ENCODE measurements at places on chromosomes 12 and 14. TPM values are rescaled to one million over a fixed set of nuclear protein-coding genes. Genes with fewer than 3 reads are reported as not detected.

CYP27B1 gene
- total RNA-seq = 5.6 TPM

SLC25A47 gene
- total RNA-seq = 0.37 TPM

GRCh38 chr12:31021809-31022494 lies 51.7 kb upstream of the DDX11 start:
- no peak for DNase-seq

FGFR1OP2 gene
- 75.7 TPM for total RNA-seq

DNA sequence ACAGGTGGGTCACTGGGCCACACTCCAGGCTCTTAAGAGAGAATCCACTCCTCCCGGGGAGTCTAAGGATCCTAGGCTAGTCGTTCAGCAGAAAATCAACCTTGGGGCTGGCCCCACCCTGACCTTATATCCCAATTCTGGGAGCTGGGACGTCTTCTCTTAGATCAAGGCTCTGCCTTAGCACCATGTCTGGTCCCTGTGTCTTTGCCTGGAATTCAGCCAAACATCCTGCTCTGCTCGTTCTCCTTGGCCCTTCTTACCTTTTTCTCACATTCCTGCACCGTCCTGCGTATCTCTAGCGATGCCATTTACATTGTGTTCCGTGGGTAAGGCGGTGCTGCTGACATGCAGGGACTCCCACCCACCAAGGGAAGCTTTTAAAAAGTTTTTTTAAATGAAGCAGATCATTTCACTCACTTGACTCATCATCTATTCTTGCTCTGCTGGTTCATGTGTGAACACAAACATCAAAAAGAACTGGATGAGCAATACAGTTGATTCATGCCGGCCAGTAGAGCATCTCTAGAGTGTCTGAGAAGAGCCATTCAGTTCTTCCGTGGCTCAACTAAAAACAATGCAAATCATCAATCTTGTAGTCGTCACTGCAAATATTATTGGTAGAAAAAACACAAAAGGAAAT lies 50.2 kb downstream of the KCNK13 start:
- DNase-seq = no peak

GLIPR1L2 gene
- total RNA-seq = 0.79 TPM

- DNase-seq = no peak
These were observed 24.8 kb upstream of the GPR68 start for GRCh38 chr14:91269076-91269991.

DNA sequence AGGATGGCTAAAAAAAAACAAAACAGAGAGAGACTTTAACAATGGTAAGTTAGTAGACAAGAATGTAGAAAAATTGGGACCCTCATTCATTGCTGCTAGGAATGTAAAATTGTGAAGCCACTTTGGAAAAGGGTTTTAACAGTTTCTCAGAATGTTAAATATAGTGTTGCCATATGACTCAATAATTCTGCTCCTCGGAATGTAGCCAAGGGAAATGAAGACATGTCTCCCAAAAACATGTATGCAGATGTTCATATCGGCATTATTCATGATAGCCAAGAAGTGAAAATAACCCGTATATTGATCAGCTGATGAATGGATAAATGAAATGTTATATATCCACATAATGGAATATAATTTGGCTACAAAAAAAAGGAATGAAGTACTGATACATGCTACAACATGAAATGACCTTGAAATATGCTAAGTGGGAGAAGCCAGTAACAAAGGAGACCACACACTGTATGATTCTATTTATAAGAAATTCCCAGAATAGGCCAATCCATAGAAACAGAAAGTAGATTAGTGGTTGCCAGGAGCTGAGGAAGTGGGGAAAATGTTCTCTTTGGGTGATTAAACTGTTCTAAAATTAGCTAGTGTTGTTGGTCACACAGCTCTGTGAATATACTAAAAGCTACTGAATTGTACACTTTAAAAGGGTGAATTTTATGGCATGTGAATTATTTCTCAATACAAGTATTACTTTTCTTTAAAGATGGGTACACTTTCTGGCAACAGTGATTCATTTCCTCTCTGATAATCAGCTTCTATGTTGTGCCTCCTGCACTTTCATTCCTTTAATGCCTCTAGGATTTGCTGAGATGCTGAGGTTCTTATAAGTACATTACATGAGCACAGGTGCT lies 132.5 kb downstream of the DAAM1 start:
- DNase-seq = no peak

DNA sequence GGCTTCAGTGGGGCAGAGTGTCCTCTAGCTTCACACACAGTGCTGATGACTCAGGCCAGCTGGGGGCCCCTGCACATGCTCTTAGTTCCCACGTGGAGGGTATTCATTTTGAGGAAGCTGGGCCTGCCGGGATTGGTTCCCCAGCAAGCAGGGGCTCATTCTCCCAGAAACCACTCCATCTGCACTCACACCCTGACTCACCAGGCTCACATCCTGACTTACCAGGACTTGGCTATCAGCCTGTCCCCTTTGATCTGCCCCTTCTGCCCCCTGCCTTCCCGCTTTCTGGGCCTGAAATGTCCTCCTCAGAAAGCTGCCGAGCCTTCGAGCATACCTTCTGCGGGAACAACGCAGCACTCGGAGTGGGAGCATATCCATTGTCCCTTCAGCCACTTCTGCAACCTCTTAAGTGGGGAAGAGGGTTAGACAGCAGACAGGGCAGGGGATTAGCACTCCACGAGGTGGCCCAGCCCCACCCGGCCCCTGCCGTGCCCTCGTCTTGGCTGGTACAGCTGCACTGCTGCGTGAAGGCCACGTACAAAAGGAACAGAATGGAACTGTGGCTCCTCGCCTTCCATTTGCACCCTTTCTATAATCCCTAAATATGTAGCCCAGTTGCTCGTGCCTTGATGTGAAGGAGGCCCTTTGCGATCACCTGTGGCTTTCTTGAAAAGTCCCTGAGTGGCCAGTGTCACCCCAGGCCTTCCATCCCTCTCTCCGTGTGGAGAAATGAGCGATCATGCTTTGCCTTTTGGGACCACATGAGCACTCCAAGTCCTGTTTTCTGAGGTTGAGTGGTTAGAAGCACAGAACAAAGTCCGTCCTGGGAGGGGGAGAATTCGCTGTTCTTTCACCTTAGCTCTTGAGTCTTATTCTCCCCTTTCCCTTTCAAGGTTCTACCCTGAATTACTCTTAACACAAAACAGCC lies 26.1 kb downstream of the TPCN1 start:
- no peak for DNase-seq

GRCh38 chr14:24309538-24310264 lies at the start of gene LTB4R2:
TSS of gene LTB4R2 (plus strand) at chr14:24310140. CDS start at chr14:24310665, 525 bp downstream.
- no peak for DNase-seq

DNA sequence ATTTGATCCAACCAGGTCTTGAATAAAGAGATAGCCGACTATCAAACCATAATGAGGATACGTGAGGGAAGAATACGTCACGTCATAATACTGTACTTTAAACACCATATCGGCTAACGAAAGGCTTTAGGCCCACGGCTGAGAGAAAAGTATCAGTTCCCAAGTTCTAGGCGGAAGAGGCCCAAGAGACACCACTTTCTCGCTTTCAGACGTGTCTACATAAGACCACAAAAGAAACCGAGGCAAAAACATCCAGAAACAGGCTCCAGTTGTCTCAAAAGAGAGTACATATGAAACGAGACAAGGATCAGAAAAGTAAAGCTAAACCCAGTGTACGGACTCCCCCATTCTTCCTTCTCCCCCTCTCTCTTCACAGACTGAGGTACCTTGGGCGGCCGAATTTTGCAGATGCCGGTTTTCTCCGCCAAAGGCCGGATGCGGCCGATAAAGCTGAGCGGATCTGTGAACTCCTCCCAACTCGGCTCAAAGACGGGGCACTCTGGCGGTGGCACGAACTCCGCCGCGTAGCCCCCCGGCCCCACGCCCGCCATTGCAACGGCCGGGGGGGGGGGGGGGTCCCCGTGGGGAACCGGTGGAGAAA lies 479 bp downstream of the KDM5A start:
- no peak for DNase-seq

GRCh38 chr14:59358102-59358501 lies 107.1 kb downstream of the GPR135 start:
- no peak for DNase-seq

DNA sequence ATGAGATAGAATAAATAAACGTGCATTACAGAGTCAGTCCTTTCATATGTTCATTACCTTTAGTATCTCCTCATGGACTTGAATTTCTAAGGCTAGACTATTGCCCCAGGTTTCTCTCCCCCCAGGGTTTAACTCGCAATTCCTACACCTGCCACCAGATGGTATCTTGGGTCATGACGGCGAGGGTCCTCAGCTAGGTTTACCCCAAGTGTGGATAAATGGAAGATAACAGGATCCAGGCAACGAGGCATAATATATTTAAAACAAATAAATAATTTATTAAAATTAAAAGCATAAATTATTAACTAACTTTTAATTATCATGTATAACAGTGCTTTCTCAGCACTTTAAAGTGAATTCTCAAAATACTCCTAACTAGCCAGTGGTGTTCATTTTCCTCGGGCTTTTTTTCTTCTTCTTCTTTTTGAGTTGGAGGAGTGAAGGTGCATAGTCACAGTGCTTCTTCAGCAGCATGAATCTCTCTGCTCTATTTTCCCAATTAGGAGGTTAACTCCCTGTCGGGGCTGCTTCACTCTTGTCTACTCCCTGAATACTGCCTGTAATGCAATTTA lies 243.5 kb upstream of the CAND1 start:
- DNase-seq = no peak

MYF6 gene
- total RNA-seq = not detected

AQP5 gene
- total RNA-seq = not detected

DNA sequence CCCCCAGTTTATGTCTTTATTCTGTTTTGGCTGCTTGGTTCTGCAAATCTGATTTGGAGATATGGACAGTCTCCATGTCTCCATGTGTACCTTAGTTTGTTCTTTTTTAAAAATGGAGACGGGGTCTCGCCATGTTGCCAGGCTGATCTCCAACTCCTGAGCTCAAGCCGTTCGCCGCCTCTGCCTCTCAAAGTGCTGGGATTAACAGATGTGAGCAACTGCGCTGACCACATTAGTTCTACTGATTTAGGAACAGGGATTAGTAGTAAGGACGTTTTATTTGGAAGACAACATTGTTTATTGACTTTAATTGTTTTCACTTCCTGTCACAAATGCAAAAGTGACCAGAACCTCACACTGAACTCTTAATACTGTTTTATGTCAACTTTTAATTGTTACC lies 14.7 kb downstream of the AEBP2 start:
- DNase-seq = no peak

GRCh38 chr12:1528791-1529190 lies 65.6 kb downstream of the FBXL14 start:
- no peak for DNase-seq

DNA sequence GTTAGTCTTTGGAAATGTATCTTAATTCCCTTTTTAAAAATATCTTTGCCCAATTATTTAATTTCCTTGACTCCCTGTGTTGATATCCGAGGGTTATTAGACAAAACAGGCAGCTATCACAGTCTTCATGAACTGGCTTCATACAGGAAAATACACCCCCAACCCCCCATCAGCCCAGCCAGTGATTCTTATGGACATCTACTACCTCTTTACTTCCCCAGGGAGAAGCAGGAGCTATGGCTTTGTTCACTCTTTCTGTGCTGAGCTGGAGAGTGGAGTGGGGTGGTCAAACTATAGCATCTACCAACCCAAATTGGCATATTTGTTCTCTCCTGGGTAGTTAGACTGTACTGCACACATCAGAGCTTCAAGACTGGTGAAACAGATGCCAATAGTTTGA lies 134.4 kb upstream of the SLC38A2 start:
- no peak for DNase-seq

TMEM63C gene
- total RNA-seq = not detected

PKP2 gene
- 12.1 TPM for total RNA-seq

ERP29 gene
- 29.5 TPM for total RNA-seq

LRTM2 gene
- total RNA-seq = not detected

FGD6 gene
- total RNA-seq = 9.6 TPM

GRCh38 chr12:108802101-108802961 lies 55.1 kb downstream of the SSH1 start:
- peak; percentile 29 for DNase-seq

SMOC1 gene
- 0.60 TPM for total RNA-seq

GRCh38 chr12:13404111-13404628 lies 207.6 kb downstream of the EMP1 start:
- DNase-seq = no peak

LALBA gene
- total RNA-seq = not detected

RPGRIP1 gene
- total RNA-seq = 0.19 TPM

- DNase-seq = no peak
These were observed 183.1 kb downstream of the PIWIL1 start for GRCh38 chr12:130520784-130521183.

KCNJ8 gene
- 34.5 TPM for total RNA-seq

CFL2 gene
- total RNA-seq = 69.4 TPM

DNA sequence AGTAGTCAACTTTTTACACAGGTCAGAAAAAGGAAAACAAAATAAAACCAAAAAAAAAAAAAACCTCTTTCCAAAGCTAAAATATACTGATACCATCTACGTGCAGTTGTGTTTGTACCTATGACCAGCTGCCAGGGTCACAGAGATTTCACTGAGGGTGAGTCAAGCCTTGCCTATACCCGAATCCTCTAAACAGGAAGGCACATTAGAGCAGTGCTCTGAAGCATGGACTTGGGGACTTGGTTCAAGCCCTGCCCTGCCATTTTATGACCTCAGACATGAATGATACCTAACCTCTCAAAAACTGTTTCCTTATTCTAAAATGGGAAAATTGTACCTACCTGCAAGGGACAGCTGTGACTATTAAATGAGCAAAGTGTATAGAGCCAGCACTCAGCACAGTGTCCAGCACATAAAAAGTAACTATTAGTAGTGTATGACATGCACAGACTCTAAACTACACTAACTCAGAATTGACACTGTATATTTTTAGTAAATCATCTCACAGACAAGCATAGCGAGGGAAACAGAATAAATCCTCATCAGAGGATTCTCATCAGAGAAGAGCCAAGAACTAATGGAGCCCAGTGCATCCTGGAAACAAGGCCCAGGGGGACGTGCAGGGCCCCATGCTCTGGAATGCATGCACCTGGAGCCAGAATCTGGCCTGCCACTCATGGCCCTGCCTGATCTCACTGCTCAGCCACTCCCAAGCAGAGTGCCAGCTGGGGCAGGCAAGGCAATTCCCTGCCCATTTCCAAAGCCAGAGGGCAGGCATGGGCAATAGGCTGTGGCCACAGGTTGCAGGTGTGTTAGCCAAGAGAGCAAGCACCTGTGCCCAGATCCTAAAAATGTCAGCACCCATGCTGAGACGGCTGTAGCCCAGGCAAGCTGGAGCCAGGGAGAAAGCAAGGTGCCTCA lies 57.0 kb downstream of the NT5DC3 start:
- DNase-seq = no peak

DNA sequence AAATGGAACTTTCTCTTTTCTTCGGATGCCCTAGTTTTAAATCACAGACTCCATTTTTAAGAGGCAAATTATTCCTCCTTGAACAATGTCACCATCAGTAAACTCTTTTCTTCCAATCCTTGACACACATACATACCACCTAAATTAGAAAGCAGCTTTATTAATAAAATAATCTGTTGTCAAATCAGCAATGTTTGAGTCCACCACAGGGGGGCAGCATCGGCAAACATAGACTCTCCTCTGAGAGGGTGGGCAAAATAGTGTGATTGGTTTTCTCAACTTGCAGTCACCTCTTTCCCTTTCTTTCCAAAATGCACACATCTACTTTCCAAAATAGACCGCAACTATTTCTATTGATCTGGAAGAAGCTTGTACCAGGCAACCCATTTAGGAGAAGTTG lies 438.4 kb upstream of the OR4E1 start:
- DNase-seq = no peak

Data from omental fat pad (tissue), 4 donors.